ENCODE measurements at places on chromosomes 6 and 20.

GRCh38 chr6:12343440-12344162 lies 53.4 kb downstream of the EDN1 start:
- peak; percentile 87 for DNase-seq

GRCh38 chr20:51570739-51571459 lies 28.4 kb upstream of the NFATC2 start:
- DNase-seq = no peak

DNA sequence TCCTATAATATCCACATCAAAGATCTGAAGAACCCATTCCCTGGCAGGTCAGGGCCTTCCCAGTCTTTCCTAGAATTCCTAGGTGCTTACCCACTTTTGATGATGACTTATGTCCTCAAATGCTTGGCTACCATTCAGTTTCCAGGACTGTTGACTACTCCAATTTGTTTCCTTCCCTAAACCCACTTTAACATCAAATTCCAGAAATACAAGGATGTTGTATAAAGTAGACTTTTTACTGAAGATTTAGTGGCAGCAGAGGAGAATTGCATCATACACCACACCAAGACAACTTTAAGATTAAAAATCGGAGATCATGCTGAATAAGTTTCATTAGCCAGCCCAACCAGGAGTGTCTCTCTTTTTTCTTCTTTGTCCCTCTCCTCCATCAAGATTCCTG lies 203.3 kb upstream of the LAMP5 start:
- no peak for DNase-seq

DNA sequence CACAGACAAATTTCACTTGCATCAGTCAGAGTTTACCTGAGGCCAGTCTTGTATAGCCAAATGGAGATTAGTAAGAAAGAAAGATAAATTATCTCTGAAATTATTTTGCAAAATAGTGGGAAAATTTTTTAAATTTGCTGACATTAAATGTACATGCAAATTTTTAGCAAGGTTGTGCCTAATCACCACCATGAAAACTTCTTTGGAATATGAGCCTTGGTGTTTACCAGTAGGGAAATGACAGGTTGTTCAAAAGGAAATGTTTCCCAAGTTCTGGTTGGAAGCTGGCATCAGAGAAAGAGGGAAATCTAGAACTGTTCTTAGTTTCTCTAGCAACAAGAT lies 34.4 kb upstream of the LOC128125822 start:
- no peak for DNase-seq

- peak; percentile 88 for DNase-seq
Observed at GRCh38 chr6:47097092-47097945, 55.2 kb upstream of the ADGRF1 start.

DNA sequence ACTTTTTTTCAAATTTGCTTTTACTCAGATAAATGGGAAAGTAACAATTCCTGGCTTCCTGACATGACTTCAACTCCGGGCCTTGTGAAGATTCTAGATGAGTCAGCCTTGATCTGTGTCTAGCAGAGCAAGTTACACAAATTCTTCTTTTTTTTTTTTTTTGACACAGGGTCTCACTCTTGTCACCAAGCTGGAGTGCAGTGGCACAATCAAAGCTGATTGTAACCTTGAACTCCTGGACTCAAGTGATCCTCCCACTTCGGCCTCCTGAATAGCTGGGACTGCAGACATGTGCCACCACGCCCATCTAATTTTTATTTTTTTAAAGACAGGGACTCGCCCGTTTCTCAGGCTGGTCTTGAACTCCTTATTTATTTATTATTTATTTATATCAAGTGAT lies 7.3 kb upstream of the ARHGAP18 start:
- no peak for DNase-seq

DNA sequence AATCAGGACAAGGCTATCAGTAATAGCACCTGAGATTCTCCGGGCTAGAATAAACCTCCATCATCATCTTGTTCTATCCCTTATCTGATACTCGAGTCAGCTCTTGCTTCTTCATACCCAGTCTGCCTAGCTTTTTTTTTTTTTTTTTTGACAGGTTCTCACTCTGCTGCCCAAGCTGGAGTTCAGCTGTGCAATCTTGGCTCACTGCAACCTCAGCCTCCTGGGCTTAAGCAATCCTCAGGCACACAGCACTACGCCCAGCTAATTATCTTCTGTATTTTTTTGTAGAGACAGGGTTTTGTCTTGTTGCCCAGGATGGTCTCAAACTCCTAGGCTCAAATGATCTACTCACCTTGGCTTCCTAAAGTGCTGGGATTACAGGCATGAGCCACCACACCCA lies 19.5 kb downstream of the SRSF6 start:
- DNase-seq = no peak

All from T47D (cell line).